ENCODE measurements at places on chromosomes 7 and 10.

GRCh38 chr10:21528236-21529031 is 3.0 kb upstream of the SKIDA1 start:
- DNase-seq, result no peak

DNA sequence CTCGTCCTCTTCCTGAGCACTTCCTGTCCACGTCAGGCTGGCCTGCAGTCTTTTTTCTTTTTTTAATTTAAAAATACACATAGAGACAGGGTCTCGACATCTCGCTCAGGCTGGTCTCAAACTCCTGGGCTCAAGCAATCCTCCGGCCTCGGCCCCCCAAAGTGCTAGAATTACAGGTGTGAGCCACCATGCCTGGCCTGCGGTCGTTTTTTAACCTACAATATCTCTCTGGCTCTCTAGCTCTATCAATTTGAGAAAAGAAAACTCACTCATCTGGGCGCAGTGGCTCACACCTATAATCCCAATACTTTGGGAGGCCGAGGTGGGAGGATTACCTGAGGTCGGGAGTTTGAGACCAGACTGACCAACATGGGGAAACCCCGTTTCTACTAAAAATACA is 4.0 kb upstream of the OAT start:
- no peak for DNase-seq

- DNase-seq, result no peak
Measured at GRCh38 chr7:68544851-68545250, 1053.4 kb upstream of the AUTS2 start.

GRCh38 chr7:39758234-39758970 is 135.0 kb downstream of the RALA start:
- no peak for DNase-seq

DNA sequence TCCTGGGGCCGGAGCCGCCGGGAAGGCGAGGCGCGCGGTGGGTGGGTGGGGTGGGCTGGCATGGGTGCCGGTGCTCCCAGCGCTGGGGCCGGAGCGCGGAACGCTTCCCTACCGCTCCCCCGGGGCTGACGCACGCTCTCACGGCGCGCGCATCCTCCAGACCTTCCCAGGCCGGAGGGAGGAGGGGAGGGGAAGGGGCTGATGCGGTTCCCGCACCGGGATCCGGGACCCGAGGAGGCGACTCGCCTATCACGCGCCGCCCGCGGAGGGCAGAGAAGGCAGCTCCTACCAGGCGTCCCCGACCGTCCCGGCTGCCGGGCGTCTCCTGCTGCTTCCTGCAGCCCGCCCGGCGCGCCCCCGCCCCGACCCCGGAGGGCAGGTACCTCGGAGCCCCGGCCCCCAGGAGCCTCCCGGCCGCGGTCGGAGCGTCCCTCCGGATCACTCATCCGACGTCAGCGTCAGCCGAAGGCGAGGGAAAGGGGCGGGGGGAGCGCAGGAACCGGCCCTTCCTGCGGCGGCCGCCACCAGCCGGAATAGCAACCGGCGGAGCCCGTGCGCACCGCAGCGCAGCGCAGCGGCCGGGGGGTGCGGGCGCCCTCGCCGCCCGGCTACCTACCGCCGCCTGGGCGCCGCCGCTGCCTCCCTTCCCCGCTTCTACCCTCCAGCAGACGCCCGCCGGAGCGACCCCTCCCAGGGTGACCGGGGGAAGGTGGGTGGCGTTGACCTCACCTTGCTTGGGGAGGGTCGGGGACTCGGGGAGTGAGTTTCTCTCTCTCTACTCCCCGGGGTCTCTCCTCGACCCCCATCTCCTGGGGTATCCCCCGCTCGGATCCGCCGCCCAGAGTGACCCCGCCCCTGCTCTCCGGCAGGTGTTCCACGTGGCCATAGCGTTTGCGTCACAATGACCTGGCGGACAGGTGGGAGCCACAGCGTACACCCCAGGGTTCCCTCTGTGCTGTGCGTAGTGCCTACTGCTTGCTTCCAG is at the start of gene ICA1:
Gene ICA1, minus strand, starts transcription at position 457 of the 985 bp plus-strand sequence. CDS start 26,241 bp downstream, outside the sequence.
- DNase-seq, result peak; percentile 26

- peak; percentile 61 for DNase-seq
Measured at GRCh38 chr10:60646966-60647796, 131.1 kb upstream of the CDK1 start.

- no peak for DNase-seq
Measured at GRCh38 chr7:92586403-92586802, 3.8 kb downstream of the FAM133B start.

GRCh38 chr7:39073432-39073831 is 95.7 kb downstream of the POU6F2 start:
- no peak for DNase-seq

- no peak for DNase-seq
Measured at GRCh38 chr7:6169805-6170520, 102.5 kb downstream of the CYTH3 start.

DNA sequence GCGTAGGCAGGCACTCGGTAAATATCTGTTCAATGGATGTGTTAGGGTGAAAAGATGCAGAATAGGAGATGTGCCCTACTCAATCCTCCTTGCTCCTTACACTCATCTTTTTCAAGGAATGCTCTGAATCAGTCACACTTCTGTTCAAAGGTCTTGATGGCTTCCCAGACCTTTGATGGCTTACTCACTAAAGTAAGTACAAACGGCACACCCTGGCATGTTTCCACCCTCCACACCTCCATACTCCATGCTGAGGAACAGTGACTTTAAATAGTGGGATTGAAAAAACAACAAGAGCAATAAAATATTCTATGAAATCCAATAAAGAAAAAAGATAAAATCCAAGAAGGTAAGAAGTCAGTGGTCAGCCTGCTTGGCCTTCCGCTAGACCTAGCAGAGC is 569.2 kb downstream of the SORCS1 start:
- DNase-seq, result no peak

DNA sequence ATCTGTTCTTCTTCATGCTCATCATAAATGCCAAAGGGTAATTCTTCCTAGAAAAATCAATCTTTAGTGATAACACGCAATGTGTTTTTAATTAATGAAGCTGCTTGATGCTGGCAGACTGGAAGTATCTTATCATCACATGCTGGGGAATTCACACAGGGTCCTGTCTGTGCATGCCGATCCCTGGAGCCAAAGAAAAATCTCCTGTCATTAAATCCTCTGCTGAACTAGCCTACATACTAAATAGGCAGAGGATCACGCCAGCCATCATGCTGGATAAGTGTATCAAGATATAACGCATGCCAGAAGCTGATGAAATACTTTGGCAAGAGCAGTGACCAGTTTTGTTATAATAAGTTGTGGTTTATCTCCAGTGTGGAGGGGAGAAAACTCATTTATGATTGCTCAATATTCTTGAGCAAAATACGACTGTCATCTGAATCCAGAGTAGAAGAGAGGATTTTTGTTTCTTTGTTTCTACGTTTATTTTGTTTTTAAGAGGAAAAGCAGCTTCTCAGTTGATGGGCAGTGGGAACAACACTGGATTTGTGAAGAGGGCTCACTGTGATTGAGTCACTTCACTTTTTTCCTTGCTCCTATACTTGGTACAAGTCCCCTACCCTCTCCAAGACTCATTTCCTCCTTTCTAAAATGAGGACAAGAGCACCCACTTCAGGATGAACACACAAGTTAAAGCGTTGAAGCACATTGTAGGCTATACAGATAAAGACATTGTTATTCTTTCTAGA is 649.1 kb downstream of the TNS3 start:
- DNase-seq, result no peak

DNA sequence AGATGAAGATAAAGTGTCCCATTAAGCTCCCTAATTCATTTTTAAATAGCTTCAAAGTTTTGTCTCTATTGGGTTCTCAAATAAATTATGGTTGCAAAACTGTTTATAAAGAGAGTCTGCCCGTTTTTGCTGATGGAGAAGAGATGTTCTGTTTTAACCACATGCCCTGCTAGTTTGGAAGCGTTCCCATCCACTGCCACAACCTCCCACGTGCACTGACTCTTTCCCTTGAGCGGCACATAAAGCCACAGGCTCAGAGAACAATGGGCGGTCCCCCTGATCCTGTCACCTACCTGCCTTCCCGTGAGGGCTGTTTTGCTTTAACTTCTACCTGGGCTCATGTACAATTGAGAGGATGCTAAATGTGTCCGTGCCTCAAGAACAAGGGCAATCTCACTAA is 65.5 kb downstream of the CPVL start:
- no peak for DNase-seq

DNA sequence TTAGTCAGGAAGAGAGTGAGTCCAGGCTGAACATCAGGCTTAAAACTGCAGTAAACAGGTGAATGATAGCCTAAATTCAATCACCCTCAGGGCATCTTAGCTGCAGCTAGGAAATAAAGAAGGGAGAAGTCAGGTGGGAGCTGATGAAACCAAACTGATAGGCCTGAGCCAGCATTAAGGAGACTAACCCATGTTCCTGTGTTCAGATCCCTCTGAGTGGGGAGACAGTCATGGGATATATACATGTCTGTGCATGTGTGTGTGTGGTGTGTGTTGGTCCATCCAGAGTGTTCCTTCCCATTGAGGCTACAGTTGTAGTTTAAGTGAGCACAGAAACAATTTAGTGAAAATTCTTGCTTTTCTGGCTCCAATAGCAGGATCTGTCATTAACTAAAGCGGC is 480.9 kb downstream of the PHTF2 start:
- no peak for DNase-seq

GRCh38 chr7:157918326-157919080 is 581.7 kb downstream of the DNAJB6 start:
- DNase-seq, result no peak

GRCh38 chr10:118002581-118002980 is 44.2 kb downstream of the RAB11FIP2 start:
- DNase-seq, result no peak

- DNase-seq, result no peak
Measured at GRCh38 chr10:126806991-126807702, 98.1 kb upstream of the DOCK1 start.

GRCh38 chr7:1321411-1322239 is 89.0 kb downstream of the UNCX start:
- DNase-seq, result no peak

GRCh38 chr7:117448655-117449054 is 21.4 kb upstream of the ASZ1 start:
- DNase-seq, result no peak

DNA sequence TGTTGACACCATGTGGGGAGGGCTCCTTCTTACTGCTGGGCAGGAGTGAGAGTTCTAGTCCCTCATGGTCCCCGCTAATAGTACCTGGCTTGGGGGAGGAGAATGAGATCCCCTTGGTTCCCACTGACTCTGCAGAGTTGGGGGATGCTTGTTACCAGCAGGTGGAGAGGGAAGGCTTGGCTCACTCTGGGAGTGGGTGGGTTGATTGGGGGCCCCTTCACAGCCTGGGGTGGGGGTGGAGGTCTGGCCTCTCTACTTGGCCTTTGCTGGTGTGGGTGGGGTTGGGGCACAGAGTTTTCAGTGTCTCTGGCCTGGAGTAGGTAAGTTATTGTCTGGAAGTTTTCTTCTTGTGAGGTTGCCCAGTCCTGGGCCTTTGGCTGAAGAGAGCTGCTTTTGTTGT is 31.9 kb downstream of the ADCY1 start:
- DNase-seq, result no peak

GRCh38 chr7:149140831-149141230 is 6.4 kb upstream of the ZNF398 start:
- no peak for DNase-seq

DNA sequence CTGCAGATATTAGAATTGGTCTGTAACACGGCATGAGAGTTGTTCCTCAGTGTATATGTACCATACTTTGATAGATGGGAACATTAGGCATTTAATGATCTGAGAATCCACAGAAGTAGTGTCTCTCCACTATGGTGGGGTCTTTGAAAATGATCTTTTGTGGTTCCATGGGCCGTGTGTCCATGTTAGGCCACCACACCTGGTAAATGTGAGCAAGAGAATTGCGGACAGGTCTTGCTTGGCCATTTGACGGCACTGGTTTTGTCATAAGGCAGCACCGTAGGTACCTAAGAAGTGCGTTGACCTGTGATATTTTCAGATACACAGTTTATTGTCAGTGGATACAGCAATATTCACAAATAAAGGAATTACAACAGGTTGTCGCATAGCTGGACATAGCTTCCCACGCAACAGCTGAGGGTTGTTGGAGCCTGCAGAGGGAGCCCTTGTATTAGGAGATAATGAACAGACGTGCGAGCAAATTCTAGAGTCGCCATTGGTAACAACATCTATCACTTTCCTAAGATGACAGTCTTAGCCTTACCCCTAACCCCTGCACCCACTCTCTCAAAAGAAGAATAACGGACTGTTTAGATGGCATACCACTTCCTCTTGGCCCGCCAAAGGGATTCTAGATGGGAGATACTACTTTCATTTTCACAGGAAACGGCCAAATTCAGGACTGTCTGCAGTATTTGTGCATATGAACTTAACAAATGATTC is 111.4 kb downstream of the COL28A1 start:
- DNase-seq, result peak; percentile 46

DNA sequence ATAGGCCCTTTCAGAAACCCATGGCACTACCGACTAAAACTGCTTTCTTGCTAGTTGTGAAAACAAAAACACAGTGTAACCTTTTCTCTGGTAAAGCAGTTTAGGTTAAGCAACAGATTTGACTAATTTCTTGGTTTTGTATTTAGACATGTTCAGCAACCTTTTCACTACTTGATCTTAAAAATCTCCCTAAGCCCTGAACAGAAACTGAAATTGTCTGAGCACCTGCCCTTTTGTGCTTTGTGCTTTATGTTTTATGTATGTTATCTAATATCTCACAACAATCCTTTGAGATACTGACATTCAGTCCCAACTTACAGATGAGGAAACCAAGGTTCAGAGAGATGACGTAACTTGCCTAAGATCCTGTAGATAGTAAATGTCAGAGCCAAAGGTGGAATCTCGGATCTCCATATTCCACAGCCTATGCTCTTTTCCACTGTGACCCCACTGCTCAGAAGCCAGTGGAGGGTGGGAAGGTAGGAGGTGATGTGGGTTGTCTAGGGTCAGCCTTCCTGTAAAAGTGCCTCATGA is 146.6 kb downstream of the LCOR start:
- DNase-seq, result no peak

DNA sequence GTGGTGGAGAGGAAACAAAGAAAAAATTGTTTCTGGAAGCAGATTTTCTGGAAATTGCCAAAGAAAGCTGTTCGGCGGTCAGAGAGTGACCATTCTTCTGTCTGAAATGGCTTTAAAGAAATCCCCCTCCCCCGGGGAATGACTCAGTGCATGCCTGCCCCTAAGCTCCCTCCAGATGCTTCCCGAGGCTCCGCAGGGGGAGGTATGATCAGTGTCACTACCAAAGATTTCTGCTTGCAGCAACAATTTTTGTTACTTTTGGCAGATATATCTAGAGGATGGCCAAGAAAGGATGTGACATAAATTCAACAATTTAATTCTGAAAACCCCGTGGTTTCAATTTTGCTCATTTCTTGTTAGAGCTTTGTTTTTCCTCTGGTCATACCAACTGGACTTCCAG is 163.9 kb downstream of the JCAD start:
- DNase-seq, result no peak

DNA sequence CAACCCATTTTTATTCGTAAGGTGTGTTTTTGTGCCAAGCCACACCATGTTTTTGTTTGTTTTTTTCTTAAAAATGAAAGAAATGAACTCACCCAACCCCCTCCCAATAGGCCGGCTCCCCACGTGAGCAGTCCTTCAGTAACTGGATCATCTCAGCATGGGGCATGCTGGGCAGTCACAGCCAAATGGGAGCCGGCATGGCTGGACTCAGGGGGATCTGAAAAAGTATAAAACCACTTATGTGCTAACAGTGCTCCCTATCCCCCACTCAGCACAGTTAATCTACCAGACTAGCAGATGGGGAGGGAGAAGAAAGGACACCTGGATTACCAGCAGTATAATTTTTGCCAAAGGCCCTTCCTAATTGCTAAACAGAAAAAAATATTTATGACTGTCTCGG is 39.3 kb downstream of the BAZ1B start:
- DNase-seq, result no peak

GRCh38 chr7:46352004-46352954 is 431.2 kb upstream of the IGFBP3 start:
- DNase-seq, result no peak

GRCh38 chr7:137933270-137934017 is 68.4 kb downstream of the CREB3L2 start:
- DNase-seq, result no peak

Measured in activated CD8-positive, alpha-beta T cell treated with anti-CD3 and anti-CD28 coated beads, Interleukin-2, amount 10 ng/mL, durations not matched to agents 7 days and 5 days (primary cell).